NCI-H524 treated with DMSO at 0.1 percent for 48 hours (cell line): ENCODE measurements at places on chromosomes 1 and 21.
A peak's percentile ranks its signal among the peaks of the same experiment; 100 is the strongest.

DNA sequence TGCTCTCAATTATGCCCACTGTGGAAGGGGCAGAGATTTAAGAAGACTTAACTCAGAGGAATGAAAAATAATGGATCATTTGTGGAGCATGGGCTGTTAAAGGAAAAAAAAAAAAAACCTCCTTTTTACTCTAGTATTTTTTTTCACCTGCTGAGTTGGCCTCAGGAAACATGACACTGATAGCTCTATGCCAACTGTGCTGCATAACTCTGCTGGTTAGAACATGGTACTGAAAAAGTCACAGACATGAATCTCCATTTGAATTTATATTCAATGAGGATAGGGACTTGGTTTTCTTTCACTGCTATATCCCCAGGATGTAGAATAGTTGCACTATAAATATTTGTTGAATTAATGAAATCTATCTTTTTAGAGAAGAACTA, 86.1 kb upstream of the KIAA0040 start:
- no peak for DNase-seq

DNA sequence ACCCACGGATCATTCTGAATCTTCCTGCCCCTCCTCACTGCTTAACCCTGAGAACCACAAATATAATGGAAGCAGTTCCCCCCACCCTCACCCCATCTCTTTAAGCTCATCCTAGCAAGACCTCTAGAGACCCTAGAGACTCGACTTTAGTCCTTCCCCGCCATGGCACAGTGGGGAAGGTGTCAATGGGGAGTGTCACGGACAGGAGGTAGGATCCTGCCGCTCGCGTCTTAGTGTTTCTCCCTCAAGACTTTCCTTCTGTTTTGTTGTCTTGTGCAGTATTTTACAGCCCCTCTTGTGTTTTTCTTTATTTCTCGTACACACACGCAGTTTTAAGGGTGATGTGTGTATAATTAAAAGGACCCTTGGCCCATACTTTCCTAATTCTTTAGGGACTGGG, 677 bp upstream of the PMF1 start:
- no peak for DNase-seq

DNA sequence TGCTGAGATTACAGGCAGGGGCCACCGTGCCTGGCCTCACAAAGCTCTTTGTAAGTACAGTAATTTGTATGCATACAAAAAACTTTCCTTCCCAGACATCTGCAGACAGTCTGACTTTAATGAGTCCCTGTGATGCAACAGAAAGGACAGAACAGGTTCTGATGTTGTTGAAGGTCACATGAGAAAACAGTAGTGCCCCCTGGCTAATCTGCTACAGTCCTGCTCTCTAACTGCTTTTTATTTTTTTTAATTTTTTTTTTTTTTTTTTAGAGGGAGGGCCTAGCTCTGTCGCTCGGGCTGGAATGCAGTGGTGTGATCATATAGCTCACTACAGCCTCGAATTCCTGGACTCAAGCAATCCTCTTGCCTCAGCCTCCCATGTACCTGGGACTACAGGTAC, 36.7 kb downstream of the ACBD3 start:
- DNase-seq: no peak

DNA sequence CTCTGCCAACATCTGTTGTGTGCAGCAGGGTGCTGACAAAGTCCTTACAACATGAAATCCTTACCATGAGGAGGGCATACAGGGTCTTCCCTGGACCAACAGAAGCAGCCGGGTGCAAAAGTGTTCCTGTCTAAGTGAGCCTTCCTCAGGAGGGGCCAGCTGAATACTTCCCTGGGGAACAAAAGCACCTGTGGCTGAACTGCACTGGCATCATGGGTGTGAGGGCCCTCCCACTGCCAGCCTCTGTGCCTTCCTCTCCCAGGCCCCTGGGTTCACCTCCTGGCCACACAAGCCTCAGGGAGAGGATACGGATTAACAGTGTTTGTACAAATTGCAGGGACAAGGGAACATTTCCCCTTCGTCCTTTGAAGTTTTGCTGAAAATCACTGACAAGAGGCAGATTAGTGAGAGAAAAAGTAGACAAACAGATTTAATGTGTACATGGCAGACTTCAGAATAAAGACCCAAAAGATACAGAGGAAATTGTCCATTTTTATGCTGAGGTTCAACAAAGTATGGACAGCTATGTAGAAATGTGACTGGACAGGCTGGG, 91.0 kb upstream of the PPM1J start:
- DNase-seq: no peak

DNA sequence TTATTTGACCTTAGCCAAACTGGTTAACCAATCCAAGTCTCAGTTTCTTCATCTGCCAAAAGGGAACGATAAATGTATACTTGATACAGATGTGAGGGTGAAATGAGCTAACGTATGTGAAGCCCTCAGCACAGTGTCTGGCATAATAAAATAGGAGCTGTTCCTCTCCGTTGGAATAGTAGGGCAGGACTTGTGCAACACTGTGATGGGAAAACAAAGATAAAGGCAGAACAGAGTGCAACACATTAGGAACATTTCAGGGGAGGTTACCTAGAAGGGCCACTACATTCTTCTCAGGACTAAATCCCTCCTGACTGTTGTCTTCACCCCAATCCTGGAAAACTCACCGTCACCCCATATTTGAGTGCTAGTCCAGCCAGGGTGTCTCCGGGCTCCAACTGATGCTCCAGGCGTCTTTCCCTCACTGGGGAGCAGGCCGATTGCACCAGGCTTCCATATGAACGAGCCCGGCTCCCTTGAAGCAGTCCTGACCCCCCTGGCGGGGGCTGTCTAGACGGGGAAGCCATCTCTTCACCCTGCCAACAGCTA, 896 bp downstream of the LYSMD1 start:
- DNase-seq: no peak

- DNase-seq: no peak
These were observed 779 bp downstream of the SON start for GRCh38 chr21:33543505-33544129.

DNA sequence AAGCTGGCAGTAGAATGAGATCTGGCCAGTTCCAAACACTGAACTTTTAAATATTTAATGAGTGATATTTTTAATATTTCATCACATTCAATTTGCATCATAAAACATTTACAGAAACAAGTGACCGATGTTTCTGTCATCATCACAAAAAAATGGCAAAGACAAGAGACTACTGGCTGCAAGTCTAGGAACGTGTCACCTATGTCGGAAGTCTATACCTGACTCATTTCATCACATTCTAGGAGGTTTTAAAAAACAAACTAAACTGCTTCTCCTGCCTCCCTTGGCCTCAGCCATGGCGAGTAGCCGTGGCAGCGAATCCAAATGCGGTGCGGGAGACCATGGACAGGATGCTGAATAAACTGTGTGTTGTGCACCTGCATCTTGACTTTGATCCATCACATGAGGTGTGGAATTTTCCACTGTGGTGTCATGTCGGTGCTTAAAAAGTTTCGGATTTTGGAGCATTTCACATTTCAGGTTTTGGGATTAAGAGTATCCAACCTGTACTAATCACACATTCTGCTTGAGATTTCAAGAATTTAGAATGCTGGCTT, 43.1 kb downstream of the CLSTN1 start:
- DNase-seq: no peak

GRCh38 chr1:40987439-40988276, 8.2 kb downstream of the CTPS1 start:
- no peak for DNase-seq

- no peak for DNase-seq
These were observed 4.7 kb downstream of the GPR137B start for GRCh38 chr1:236147068-236147467.

DNA sequence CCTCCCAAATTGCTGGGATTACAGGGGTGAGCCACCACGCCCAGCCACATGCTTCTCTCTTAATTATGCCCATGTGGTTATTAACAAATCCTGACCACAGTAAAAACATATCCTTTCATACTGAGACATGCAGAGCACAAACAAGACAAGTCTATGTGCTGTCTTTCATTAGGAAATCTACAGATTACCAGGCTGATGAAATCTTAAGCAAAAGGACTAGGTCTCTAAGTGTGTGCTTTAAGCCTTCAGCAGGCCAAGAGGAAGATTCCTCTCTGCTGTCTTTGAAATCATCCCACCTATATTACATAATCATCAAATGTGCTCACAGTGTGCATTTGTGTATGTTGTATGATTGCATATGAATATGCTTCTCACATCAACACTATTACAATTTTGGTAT, 419.3 kb downstream of the KCTD3 start:
- DNase-seq: no peak

DNA sequence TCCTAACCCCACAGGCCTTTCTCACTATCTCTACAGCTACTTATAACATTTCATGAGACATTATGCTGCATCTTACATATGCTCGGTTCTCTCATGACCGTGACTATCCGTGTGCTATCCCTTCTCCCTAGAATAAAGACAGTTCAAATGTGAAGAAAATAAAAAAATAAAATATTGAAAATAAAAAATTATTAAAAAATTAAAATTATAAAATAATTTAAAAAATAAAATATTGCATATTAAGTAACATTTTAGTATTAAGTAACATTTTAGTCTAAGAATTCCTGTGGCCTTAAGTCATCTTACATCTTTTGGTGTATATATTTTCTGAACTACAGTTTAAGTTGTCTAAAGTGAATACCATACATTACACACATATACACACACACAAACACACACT, 415.5 kb downstream of the DPYD start:
- no peak for DNase-seq

GRCh38 chr1:117036018-117036461, 24.1 kb upstream of the TTF2 start:
- no peak for DNase-seq

DNA sequence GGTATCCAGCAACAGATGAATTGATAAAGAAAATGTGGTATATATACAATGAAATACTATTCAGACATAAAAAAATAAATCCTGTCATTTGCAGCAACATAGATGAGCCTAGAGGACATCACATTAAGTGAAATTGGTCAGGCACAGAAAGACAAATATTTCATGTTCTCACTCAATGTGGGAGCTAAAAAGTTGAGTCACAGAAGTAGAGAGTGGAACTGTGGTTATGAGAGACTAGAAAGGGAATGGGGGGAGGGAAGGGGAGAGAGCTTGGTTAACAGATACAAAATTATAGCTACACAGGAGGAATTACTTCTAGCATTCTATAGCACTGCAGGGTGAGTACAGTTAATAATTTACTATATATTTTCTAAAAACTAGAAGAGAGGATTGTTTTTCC, 37.1 kb upstream of the SERPINC1 start:
- DNase-seq: no peak

- DNase-seq: no peak
These were observed 901 bp upstream of the RXFP4 start for GRCh38 chr1:155940482-155940992.

- DNase-seq: peak; percentile 68
These were observed 13.2 kb downstream of the CAPN9 start for GRCh38 chr1:230760360-230760827.
